ENCODE measurements at places on chromosomes 11 and 22.

- no peak for DNase-seq
These were observed 57.1 kb downstream of the ST14 start for GRCh38 chr11:130216591-130217132.

- DNase-seq: no peak
These were observed 175.2 kb downstream of the NAV2 start for GRCh38 chr11:19887842-19888241.

GRCh38 chr11:84173078-84173477, 886.9 kb upstream of the CCDC90B start:
- no peak for DNase-seq

DNA sequence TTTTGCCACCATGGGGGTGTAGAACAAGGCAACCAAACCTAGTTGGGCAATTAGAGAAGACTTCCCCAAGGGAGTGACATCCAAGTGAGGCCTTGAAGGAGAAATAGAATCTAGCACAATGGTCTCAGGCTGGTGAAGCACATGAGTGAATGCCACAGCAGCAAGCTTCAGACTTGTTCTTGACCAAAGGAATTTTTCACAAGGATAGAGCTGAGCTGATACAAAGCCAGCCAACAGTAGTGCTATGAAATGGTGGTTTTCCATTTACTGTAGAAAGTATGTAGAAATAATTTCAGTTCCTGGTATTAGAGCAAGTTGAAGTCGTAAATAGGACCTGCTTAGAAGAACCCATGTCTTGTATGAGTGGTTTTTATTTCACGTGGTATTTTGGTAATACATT, 148.3 kb upstream of the RASSF10 start:
- DNase-seq: no peak

DNA sequence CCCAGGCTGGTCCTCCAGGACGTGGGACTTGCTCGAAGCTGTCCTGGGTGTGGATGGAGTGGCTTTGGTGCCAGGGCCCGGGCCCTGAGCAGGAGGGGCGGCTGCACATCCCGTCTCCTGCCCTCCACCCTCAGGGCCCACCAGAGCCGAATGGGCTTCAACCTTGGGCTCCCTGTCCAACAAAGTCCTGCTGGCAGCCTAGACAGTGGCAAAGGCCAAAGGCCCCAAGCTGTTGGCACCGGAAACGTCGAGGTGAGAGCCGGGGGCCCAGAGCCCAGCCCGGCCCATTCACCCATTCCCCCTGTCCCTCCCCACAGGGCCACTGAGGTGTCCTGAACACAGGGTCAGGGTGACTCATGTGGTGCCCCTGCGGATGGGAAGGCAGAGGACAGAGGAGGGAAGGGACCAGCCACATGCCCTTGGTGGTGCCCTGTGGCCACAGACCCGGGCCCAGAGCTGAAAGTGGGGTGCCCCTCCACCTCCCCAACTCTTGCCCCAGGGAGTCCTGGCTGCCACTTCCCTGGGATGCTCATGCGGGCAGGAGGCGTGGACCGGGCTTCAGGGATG, 9.1 kb downstream of the TSPAN32 start:
- DNase-seq: no peak
